ENCODE measurements at places on chromosomes 6 and 20.

GRCh38 chr6:124368131-124368530 lies 564.5 kb downstream of the NKAIN2 start:
- DNase-seq = no peak

DNA sequence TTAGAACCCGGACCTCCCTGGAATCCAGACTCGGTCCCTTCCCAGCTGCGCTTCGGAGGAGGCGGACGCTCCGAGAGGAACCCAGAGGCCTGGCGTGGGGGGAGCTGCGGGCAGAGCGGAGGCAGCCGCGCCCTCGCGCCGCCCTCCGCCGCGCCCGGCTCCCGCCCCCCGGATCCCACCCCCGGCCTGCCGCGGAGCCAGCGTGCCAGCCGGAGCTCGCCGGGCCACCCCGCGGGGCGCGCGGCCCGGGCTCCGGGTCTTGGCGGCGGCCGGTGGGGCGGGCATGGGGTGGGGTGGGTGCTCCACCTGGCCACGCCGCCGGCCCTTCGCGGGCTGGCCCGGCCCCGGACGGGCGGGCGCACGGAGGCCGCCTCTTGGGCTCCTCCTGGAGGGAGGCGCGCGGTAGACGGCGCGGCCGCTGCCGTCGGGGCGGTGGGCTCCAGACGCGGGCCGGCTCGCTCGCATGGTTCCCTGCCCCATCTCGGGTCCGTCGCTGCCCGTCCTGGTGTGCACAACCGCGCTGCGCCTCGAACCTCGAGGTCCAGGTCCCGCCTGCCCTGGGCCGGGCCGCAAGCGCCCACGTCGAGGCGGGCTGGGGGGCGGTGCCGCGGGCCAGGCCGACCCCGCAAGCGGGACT lies 592 bp upstream of the CDYL start:
- DNase-seq = peak; percentile 94

DNA sequence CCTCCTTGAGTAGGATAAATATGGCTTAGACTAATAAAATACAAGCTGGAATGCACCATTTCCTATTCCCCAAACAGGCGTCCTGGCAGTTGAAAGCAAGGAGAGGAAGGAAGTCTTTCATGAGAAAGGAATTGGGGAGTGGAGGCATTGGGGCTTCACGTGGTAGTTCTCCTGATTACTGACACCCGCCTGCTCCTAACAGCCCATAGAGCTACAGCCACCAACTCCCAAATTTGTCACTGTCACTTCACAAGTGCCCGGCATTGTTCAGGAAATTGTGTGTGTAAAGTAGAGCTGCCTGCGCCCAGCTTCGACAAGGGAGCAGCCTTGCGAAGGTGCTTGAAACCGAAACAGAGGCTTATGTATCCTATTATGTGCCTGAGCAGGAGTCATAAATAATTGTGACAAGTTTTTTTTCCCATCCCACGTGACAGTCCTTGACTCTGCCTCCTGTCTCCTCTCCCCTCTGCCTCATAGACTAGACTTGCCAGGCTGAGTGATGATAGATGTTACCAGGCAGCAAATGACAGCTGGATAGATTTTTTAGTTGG lies 301.7 kb upstream of the ZFP64 start:
- peak; percentile 73 for DNase-seq

DNA sequence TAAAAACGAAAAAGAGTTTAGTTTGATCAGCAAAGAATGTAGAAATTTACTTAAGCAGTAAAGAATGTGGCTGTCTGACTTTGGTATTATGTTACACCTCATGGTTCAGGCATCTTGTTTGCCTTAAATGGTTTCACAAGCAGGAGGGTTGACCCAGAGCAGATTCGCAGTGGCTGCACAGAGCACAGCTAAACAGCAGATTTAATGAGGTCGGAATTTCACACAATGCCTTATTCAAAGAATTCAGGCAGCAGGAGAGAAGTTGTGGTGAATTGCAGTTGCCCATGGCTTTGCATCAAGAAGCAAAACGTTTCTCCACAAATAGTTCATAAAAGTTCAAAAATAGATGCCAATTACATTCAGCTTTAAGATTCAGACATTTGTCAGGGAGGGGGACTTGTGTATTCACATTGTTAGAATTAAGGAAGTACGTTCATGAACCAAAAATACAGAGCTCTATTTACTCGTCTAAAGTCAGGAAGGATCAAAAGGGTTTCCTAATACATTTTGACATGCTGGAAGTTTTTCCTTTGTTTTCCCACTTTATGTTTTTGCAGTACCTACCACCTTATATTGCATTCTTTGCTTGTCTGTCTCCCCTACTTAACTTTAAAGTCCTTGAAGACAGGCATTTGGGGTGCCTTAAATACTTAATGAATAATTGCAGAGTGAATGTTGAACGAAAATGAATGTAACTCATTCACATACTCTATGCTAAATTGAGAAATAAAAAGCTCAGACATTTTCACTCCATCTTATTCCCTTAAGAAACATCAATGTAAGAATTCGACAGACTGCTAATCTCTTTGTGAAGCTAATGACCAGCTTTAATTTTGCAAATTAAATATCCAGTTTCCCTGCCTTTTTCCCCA lies 1163.6 kb upstream of the CITED2 start:
- peak; percentile 93 for DNase-seq

DNA sequence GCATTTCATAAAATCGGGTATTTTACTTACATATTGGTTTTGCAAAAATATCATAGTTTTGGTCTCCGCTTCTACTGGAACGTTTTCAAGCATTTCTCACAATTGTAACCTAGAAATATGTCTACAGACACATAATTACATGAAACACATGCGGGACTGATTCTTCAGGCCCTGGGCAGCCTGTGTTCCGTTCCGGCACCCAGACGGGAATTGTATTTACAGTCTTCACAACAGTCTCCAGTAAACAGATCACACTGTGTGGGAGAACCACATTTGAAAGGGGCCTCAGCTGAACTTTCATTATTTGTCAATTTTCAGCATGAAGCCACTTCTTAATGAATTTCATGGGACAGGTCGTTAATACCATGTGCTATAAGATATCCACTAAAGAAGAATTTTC lies 196.9 kb downstream of the DST start:
- no peak for DNase-seq

DNA sequence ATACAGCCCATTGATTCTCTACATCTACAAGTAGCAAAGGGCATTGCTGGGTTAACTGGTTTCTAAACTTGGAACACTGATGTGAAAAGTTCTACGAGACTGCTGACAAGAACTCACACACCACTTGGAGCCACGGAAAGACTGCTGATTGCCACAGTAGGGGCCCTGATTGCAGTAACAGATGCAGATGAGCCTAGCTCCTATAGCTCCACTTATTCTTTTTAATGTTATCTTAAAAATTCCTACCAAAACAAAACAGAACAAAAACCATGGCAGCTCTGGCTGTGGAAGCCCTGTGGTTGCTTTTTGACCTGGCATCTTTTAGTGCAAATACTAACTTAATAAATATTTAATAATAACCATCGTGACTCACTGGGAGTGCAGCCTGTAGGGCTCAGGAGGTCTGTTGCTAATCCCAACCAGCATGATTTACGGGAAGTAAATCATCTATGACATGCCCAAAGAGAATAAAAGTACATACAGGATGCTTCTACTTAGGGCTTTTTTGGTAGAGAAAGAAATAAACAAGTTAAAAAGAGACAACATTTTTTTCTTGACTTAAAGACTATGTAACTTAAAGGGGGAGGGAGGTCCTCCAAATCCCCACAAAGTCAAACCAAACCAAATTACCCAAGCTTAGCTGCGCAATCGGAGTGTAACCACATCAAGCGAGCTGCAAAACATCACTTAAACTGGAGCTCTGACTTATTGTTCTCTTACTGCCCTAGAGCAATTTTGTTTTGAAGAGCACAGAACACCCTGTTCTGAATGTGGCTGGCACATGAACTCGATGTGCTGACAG lies 87.2 kb downstream of the FKBP5 start:
- no peak for DNase-seq

DNA sequence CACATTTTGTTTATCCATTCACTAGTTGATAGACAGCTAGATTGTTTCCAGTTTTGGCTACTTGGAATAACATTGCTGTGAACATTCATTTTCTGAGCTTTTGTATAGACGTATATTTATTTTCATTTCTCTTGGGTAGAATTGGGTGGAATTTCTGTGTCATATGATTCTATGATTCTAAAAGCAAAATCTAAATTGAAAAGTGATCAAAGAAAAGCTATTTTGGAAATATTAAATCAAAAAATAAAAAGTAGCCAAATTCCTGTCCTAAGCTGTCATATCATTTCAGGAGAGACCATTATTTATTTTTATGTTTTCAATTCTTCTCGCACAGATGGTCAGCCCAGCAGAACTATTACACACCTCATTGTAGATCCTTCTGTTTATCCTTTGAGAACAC lies 229.2 kb downstream of the COL12A1 start:
- no peak for DNase-seq

DNA sequence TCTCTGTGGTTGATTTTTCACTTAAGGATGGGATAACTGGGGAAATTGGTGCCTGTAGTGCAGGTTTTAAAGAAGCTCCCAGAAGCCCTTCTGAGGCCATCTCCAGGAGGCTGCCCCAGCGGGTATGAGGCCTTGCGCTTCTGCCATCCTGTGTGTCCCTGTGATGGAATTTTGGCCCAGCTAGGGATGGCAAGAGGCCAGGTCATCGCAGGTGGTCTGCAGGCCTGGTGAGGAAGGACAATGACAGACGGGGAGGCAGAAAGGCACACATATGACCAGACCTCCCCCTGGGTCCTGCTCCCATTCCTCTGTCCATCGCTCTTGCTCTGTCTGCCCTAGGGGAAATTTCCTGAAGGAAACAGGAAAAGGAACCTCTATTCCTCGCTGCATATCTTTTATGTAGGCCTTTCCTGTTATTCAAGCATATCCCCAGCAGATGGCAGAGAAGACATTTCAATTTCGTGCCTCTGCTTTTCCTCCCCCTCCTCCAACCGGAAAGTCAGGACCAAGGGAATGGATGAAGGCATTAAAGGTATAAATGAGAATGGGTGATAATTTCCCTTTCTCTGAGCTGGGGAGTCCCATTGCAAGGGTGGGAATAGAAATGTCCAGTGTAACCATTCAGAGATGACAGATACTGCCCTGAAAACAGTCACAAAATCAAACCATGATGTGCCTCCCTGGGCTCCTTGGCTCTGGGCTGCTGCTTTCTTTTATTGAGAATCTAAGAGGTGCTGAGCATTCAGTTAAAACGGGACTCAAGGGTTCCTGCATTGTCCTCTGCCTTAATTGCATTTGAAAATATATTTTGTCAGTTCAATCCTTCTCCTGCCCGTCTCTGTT lies 17.6 kb upstream of the HLA-F start:
- peak; percentile 65 for DNase-seq

GRCh38 chr6:88492824-88493223 lies 326.7 kb upstream of the CNR1 start:
- no peak for DNase-seq

- DNase-seq = no peak
These were observed 63.4 kb downstream of the TCP11 start for GRCh38 chr6:35077713-35078105.

GRCh38 chr6:169838346-169839028 lies 87.1 kb downstream of the ERMARD start:
- peak; percentile 12 for DNase-seq

GRCh38 chr6:16789329-16790038 lies 28.2 kb upstream of the ATXN1 start:
- no peak for DNase-seq

DNA sequence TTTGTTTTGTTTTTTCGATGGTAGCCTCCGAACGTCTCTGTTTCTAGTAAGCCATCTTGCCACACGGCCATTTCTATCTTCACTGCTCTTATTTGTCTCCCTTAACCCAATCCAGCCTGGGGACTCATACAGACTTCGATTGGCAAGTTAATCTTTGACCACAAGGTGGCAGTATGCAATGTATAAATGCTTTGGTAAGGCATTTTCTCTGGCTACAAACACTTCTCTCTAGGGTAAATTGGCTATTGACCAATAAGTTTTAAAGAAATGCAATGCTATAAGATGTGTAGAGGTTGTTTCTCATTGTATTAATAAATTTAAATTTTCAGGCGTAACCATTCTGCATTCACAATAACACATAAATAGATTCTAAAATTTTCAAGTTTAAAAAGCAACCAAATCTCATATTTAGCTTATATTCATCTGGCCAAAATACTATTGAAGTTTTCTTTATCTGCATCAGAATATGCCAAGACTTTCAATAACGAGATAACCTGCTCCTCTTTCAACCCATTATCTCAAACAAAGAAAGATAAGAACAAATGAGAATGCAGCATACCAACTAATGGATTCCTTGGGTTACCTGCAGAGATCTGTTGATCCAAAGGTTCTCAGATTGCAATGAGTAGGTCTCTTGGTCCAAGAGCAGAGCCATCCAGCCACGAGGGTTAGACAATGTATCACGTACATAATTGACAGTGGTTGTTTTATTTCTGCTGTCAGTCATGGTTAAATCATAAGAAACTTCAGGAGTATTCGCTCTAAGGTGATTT lies 231.9 kb downstream of the PKHD1 start:
- DNase-seq = peak; percentile 64

DNA sequence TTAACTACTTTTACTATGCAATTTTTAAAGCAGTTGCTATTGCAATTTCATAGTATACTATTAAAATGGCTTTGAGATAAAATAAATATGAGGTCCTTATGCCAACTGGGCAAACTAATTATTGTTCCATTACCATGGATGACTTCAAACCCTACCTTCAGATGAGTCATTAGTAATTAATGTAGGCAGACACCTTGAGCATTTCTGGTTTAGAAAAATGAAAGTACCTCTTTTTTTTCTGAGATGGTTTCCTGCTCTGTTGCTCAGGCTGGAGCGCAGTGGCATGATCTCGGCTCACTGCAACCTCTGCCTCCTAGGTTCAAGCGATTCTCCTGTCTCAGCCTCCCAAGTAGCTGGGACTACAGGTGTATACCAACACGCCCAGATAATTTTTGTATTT lies 11.9 kb downstream of the ASF1A start:
- no peak for DNase-seq

GRCh38 chr6:15978426-15978825 lies 150.5 kb upstream of the MYLIP start:
- no peak for DNase-seq

DNA sequence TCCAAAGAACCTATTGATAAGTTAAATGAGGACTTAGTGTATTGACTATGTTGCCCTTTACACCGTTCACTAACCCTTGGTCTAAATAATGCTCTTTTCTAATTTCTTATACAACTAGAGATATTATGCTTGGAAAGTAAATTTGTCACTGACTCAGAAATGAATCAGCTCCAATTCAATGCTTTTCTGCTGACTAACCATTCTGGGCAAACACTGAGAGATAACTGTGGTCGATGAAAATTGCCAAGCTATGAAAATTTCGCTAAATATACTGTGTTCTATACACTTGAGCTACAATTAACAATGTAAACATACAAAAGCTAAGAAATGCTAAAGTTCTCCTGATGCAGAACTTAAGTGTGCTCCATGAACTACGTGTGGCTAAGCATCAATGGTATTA lies 23.1 kb upstream of the FBXO9 start:
- DNase-seq = no peak
